A549 (cell line): ENCODE measurements at places on chromosomes 6 and 20.

DNA sequence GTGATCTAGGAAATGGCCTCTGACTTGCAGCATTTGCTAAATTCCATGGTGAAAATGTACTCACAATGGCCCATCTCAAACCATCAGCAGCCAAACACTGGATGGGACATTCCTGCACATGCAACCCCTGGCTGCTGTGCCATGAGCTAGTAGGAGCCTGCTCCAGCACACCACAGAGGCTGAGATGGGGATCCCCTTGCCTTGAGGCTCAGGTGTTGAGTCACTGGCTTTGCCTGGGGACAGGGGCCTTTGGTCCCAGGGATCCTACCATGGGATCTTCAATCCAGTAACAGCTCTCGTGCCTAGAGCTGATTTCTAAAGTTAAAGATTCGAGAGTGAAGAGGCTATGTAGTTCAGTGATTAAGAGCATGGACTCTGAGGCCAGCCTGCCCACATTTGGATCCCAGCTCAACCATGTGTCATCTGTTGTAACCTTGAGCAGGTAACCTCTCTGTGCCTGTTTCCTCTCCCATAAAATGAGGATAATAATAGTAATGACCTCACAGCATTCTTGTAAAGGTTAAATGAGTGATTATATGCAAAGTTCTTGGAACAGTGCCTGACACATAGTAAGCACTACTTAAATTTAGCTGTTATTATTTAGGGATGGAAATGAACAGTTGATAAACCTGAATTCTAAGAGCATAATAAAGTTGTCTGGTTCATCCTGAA lies 16.4 kb downstream of the FOXQ1 start:
- DNase-seq: no peak

GRCh38 chr6:26388014-26388413 lies 5.1 kb downstream of the BTN2A2 start:
- no peak for DNase-seq

DNA sequence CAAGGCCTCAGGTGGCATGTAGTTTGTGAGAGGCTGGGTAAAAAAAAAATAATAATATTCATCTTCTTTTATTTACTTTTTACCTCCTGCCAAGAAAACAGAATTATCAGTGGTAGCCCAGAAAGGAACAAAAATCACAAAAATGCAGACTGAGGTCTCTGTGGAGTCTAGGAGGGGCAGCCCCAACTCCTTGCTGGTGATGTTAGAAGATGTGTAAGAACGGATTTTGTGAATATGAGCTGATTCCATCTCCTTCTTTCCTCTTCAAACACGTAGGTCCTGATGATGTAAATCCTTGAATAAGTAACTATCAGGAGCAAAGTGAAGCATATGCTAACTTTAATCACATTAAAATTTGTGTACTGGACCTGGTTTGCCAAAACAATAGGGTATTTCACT lies 226.8 kb downstream of the EYA4 start:
- DNase-seq: no peak

GRCh38 chr20:45974896-45975565 lies 3.0 kb upstream of the ZNF335 start:
- DNase-seq: no peak

- DNase-seq: no peak
Observed at GRCh38 chr6:145116591-145117178, 618.6 kb downstream of the EPM2A start.
